NCI-H524 (cell line): ENCODE measurements at places on chromosomes 2 and 18.
A peak's percentile ranks its signal among the peaks of the same experiment; 100 is the strongest.

DNA sequence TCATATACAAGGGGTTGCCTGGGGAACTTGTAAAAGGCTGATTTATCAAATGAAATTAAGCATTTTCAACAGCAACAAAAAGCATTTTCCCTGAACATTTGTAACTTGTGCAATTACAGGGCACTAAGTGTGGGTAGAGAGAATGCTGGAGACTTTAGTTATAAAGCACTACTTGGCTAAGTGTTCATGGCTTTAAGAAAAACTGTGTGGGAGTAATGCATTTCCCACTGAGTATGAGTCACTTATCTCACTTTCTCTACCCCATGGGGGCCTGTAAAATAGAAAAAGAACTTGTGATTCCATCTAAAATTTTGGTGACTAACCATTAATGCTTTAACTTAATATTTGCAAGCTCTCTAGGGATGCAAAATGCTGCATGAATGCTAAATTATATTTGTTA is 193.4 kb downstream of the CCDC102B start:
- no peak for DNase-seq

GRCh38 chr2:156890529-156891148 is 366.9 kb upstream of the GALNT5 start:
- DNase-seq, result no peak

- no peak for DNase-seq
Measured at GRCh38 chr2:190626641-190627210, 22.2 kb upstream of the NAB1 start.

- DNase-seq, result no peak
Measured at GRCh38 chr2:219384083-219384713, 3.5 kb downstream of the DNPEP start.

DNA sequence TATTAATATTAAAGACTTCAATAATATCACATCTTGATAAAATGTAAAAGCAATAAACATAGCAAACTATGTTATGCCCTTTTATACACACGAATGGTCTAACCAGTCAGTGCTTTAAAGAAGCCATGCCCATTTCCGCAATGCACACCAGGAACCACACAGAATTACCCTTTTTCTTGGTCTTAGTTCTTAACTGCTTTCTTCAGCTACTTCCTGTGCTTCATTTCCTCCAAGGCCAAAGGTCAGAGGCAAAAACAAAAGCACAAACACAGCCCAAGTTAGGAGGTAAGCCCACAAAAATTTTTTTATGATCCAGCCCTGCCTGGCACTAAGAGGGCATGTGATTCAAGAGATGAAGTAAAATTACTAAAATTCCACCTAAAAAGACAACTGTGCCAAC is 267.2 kb downstream of the FBXO15 start:
- no peak for DNase-seq

- DNase-seq, result no peak
Measured at GRCh38 chr2:79025421-79025820, at the start of gene REG3G. Gene REG3G, plus strand, starts transcription at chr2:79025702. Its CDS starts 392 bp downstream, at chr2:79026094.

GRCh38 chr2:8125741-8126711 is 555.8 kb upstream of the ID2 start:
- DNase-seq, result no peak

- DNase-seq, result no peak
Measured at GRCh38 chr2:262117-262516, 1.7 kb downstream of the SH3YL1 start.

DNA sequence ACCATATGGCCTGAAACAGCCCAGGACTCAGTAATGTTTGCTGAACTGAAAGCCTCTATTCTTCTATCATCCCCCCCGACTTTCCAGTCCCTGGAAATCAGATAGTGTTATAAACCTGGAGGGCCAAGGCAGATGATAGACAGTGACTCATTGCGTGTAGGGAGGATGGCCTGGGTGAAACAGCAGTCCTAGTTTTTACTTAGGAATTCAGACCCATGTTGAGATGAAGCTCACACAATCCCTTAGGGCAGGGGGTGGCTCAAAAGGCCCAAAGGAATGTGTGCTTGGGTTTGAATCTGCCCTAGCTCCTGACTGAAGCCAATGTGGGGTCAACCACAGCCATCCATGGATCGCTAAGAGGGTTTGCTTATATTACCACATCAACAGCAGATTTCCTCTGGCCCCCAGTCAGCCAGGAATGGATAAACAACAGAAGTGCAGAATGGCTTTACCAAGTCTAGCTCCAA is 43.9 kb upstream of the STPG4 start:
- DNase-seq, result no peak

DNA sequence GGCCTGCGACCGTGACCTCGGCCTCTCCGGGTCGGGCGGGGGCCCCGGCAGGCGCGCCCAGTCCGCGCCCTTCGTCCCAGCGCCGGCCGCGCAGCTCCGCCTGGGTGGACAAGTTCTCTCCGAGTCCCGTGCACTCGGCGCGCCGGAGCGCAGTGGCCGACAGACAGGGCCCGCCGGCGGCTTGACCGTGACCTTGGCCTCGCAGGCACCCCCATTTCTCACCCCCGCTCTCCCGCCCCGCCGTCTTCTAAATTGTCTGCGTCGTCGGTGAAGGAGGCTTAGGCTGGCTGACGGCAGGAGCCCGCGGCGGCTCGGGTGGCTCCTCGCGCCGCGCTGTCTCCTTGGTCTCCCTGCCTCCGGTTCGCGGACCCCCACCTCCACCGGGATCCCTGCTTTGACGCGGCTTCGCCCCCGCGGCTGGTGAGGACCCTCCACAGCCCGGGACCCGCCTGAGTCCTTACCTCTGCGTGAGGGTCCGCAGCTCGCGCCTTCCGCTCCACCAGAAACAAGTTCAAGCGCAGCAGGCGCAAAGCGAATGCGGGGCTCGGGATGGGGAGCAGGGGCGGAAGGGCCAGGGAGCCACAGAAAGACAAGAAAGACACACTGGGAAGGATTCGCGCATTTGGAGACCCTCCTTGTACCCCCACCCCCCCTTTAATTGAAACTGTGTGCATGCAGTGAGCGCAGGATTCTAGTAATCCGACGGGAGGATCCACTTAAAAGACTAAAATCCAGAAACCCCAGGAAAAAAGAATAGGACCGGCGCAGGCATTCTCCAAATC is 4.0 kb downstream of the PTGR3 start:
- DNase-seq, result no peak

GRCh38 chr2:229051798-229052197 is 219.3 kb downstream of the PID1 start:
- no peak for DNase-seq

GRCh38 chr2:25089605-25090315 is 47.9 kb downstream of the EFR3B start:
- DNase-seq, result no peak

DNA sequence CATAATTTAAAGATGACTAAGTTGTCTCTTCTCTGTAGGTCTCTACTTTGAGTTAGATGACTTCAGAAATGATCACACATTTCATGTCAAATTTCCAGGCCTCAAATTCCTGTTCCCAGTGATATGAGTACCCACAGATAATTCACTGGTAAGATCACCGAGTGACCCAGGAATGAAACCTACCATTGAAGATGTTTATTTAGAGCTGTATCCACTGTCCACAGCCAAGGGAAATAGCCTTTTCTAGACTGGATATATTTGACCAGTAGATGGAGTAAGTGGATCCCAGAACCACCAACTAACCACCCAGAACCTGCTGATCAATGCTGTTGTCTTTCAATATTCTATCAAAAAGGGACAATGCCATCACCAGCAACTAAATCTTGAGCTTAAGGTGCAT is 238.8 kb downstream of the SLC8A1 start:
- DNase-seq, result no peak

- DNase-seq, result no peak
Measured at GRCh38 chr2:5895284-5895683, 203.1 kb downstream of the SOX11 start.

GRCh38 chr18:43681661-43682060 is 404.4 kb upstream of the SYT4 start:
- no peak for DNase-seq

GRCh38 chr2:129768036-129768386 is 211.5 kb upstream of the RAB6C start:
- no peak for DNase-seq

- DNase-seq, result no peak
Measured at GRCh38 chr18:79537758-79538157, 141.8 kb upstream of the CTDP1 start.

GRCh38 chr2:16565481-16565880 is 100.2 kb downstream of the CYRIA start:
- no peak for DNase-seq

GRCh38 chr18:58998401-58999203 is 133.9 kb downstream of the ZNF532 start:
- DNase-seq, result no peak

DNA sequence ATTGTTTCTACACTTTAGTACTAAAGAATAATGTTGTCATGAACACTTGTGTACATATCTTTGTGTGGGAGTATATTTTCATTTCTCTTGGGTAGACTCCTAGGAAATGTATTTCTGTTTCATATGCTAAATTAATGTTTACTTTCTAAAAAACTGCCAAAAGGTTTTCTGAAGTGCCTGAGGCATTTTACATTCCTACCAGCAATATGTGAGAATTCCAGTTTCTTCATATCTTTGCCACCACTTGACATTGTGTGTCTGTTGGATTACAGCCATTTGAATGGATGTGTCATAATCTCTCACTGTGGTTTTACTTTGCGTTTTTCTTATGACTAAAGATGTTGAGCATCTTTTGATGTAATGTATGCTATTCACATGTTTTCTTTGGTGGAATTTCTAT is 428.2 kb upstream of the KCNH7 start:
- no peak for DNase-seq

GRCh38 chr2:231648579-231649174 is 56.0 kb downstream of the TEX44 start:
- DNase-seq, result peak; percentile 39

- no peak for DNase-seq
Measured at GRCh38 chr2:148978026-148978685, 60.3 kb upstream of the LYPD6B start.

- no peak for DNase-seq
Measured at GRCh38 chr2:129347486-129348217, 631.8 kb upstream of the RAB6C start.

GRCh38 chr18:34799291-34799690 is 89.2 kb downstream of the DTNA start:
- DNase-seq, result no peak

DNA sequence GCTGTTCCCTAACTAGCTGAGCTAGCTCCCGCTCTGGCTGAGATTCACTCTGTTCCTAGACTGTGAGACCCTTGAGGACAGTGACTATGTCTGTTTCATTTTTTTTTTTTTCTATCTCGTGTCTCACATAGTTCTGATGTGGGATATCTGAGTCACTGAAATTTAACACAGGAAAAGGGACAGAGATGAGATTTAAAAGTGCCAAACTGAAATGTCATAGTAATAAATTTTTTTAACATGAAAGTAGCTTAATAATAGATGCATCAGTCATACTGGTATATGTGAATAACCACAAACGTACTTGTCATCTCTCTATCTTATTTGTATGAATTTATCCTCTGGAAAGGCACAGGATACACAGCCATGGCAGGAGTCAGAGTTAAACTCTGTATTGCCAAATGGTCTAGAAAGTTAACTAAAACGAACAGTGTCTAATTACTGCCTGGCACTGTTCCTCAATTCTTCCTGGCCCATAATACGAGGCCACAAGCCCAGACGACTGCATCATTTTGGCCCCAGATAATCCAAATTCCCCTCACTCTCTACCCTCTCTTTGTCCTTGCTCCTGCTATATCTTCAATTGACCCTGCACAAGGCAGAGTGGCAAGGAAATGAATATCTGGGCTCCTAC is 87.5 kb downstream of the SATB2 start:
- DNase-seq, result no peak

- DNase-seq, result no peak
Measured at GRCh38 chr2:222805591-222806304, 55.1 kb upstream of the ACSL3 start.

- DNase-seq, result peak; percentile 0
Measured at GRCh38 chr18:25516747-25517498, 165.0 kb upstream of the ZNF521 start.

DNA sequence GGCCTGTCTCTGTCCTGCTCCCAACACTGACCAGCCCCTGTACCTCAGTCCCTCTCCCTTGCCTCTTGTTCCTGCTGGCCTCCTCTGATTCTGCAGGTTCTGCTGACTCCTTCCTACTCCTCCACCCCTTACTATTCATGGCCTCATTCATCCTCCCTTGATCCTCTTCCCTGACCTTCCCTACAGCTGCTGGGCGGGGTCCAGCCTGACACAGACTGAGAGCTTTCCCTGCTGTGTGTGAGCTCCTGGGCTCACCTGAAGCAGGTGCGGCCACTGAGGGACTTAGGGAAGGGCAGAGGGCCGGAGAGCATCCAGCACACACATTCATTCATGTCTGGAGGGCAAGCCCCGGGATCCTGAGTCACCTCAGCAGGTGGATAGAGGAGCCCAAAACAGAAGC is 185.6 kb downstream of the CTIF start:
- DNase-seq, result no peak

DNA sequence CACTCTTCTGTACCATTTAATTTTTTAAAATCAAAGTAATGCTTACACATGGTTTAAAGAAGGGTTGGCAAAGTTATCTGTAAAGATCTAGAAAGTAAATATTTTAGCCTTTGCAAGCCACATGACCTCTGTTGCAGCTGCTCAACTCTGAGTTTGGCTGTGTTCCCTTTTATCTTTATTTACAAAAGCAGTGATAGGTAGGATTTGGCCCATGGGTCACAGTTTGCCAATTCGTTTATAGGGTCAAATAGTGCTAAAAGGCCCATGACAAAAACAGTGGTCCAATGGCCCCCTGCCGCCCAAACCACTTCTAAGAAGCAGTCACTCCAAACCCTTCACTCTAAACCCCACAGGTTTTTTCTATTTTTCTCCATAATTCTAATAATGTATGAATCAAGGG is 124.8 kb downstream of the PARD3B start:
- DNase-seq, result no peak

GRCh38 chr2:231807020-231807419 is 20.8 kb downstream of the COPS7B start:
- DNase-seq, result no peak

DNA sequence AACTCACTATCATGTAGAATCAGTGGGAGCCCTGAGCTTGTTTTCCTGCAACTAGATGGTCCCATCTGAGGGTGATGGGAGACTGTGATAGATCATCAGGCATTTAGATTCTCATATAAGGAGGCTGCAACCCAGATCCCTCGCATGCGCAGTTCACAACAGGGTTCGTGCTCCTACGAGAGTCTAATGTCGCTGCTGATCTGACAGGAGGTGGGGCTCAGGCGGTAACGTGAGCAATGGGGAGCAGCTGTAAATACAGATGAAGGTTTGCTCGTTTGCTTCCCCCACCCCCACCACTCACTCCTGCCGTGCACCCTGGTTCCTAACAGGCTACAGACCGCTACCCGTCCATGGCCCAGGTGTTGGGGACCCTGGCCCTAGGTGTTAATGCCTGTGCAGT is 113.6 kb downstream of the RNF144A start:
- DNase-seq, result no peak

GRCh38 chr2:8298783-8299182 is 383.1 kb upstream of the ID2 start:
- DNase-seq, result no peak

GRCh38 chr2:156585457-156585856 is 149.3 kb downstream of the GPD2 start:
- DNase-seq, result no peak

DNA sequence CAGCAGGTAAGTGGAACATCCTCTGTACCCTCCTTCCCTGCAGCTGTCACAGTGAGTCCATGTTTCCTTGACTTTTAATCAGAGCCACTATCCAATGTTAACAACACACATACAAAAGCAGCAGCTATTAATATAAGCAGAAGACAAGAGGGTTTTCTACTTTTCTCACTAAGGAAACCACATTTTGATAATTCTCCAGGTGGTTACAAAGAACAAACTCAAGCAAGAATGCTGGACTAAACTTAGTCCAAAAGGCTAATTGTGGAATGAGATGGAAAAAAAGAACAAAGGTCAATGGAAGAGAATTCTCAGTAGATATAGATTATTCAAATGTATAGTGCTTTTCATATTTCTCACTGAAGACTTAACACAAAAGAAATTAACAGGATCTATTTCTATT is 176.9 kb upstream of the SLC39A10 start:
- DNase-seq, result no peak
